ENCODE measurements at places on chromosomes 6 and 20. TPM values are rescaled to one million over a fixed set of nuclear protein-coding genes. Genes with fewer than 3 reads are reported as not detected.

The NKX2-2 gene
- not detected for total RNA-seq

The RAET1E gene
- total RNA-seq = not detected

GRCh38 chr6:158847012-158847529, 27.9 kb upstream of the EZR start:
- H3K4me3 ChIP-seq = no peak overlapping the region
- no peaks in the 10 kb centered on the region for H3K27me3 ChIP-seq
- H3K36me3 ChIP-seq = no peaks in the 10 kb centered on the region
- no peak for DNase-seq

DNA sequence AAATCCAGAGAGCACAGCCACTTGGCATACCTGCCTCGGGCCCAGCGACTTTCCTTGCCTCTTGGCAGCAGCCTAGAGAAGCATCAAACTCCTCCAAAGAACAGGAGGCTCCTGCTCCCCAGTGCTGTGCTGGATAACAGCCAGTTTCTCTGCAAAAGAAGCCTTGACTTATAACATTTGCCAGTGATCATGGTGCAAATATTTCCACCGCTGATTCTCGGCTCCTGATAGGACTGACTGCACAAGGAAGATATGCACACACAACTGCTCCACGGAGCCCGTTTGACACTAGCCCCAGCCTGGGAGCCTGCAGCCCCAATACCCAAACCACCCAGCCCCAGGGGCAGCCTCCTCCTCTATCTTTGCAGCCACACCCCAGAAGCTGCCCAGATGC, 17.5 kb downstream of the ACSS1 start:
- H3K36me3 ChIP-seq = no peaks in the 10 kb centered on the region
- H3K4me3 ChIP-seq = no peak overlapping the region
- peaks cover 51% of the 10 kb centered on the region for H3K4me1 ChIP-seq

GRCh38 chr20:63363013-63363957, 2.1 kb upstream of the CHRNA4 start:
- H3K27me3 ChIP-seq = peaks cover 30% of the 10 kb centered on the region
- H3K4me1 ChIP-seq = no peaks in the 10 kb centered on the region
- H3K4me3 ChIP-seq = no peak overlapping the region
- H3K36me3 ChIP-seq = no peaks in the 10 kb centered on the region
- DNase-seq = no peak

- DNase-seq = no peak
- H3K4me1 ChIP-seq = peaks cover 20% of the 10 kb centered on the region
- H3K27ac ChIP-seq = no peak overlapping the region
- H3K27me3 ChIP-seq = no peaks in the 10 kb centered on the region
- H3K4me3 ChIP-seq = no peak overlapping the region
- H3K36me3 ChIP-seq = no peaks in the 10 kb centered on the region
Observed at GRCh38 chr6:134253681-134254080, 64.2 kb downstream of the SGK1 start.

GRCh38 chr20:51326201-51326819, 216.2 kb downstream of the NFATC2 start:
- H3K27me3 ChIP-seq = peaks cover 2% of the 10 kb centered on the region
- no peak overlapping the region for H3K27ac ChIP-seq
- no peak overlapping the region for H3K4me3 ChIP-seq
- peak; percentile 51 for DNase-seq

- H3K4me1 ChIP-seq = no peaks in the 10 kb centered on the region
- H3K4me3 ChIP-seq = no peak overlapping the region
- no peak overlapping the region for H3K27ac ChIP-seq
- H3K27me3 ChIP-seq = no peaks in the 10 kb centered on the region
- H3K36me3 ChIP-seq = no peaks in the 10 kb centered on the region
Observed at GRCh38 chr6:80639181-80639629, 532.7 kb downstream of the BCKDHB start.

GRCh38 chr20:43040427-43040826, 149.3 kb downstream of the PTPRT start:
- H3K4me1 ChIP-seq = no peaks in the 10 kb centered on the region
- no peak overlapping the region for H3K4me3 ChIP-seq
- no peak overlapping the region for H3K27ac ChIP-seq
- H3K36me3 ChIP-seq = no peaks in the 10 kb centered on the region
- no peak for DNase-seq

- no peak overlapping the region for H3K27ac ChIP-seq
- H3K36me3 ChIP-seq = no peaks in the 10 kb centered on the region
- no peak for DNase-seq
- no peak overlapping the region for H3K4me3 ChIP-seq
- peaks cover 30% of the 10 kb centered on the region for H3K4me1 ChIP-seq
- H3K27me3 ChIP-seq = no peaks in the 10 kb centered on the region
Observed at GRCh38 chr6:127956260-127956888, 55.5 kb upstream of the THEMIS start.
